ENCODE measurements at places on chromosomes 5 and 9.

GRCh38 chr5:103259705-103260355 lies 1.3 kb downstream of the MACIR start:
- peak; percentile 53 for DNase-seq

GRCh38 chr5:80479713-80480112 lies 8.2 kb upstream of the FAM151B start:
- no peak for DNase-seq

DNA sequence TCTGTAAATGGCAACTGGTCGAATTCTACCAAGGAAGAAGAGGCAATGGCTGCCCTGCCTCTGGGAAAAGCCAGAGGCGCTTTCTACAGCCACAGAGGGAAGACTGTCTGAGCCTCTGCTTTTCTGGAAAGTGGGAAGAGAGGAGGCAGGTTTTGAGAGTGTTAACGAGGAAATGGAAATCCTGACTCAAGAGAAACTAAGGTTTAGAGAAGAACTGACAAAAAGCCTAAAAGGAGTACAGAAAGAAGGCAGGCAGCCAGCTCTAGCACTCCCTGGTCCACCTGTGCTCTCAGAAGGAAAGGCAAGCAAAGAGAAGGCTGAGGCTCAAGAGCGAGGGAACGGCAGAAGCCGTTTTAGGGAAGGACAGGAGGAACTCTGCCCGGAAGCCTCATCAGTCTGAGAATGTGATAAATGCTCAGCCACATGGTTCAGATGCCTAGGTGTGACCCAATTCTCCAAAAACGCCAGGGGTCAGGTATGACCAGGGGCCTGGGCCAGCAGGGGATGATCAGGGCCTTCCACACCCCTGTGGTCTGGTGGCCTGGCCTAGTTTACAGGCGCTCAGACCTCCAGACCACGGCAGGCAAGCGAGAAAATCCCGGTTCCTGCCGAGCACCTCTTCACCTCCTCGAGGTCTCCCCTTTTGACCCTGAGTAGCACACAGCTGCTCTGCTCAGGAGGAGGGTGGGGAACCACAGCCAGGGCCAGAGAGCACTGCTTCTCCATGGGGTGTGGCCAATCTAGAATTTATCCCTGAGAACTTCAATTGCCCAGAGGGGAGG lies 79.9 kb upstream of the FBXW11 start:
- no peak for DNase-seq

DNA sequence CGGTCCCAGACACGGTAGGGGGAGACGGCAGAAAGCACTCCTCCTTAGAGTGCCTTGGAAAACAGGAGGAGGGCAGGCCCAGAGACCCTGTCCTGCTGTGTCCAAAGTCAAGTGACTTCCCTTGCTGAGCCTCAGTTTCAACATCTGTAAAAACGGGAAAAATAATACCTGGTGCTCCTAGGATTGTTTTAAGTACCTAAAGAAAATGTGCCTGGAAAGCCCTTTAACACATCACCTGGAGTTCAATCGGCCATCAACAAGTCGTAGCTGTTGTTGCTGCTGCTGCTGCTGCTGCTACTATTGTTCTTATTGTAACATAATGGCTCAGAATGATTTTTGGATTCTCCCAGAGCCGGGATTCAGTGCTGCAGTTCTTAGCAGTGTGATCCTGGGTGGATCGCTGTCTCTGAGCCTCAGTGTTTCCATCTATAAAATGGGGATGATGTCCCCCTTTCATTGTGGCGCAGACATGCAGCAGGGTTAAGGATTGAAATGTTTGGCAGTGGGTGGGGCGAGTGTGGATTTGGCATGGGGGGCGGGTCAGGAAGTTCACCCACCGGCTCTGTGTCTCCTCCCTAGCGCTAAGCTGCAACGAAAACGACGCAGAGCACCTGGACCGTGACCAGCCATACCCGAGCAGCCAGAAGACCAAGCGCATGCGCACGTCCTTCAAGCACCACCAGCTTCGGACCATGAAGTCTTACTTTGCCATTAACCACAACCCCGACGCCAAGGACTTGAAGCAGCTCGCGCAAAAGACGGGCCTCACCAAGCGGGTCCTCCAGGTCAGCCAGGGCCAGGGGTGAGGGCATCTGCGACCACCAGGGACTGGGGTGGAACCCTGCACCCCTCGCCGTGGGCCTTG lies 9.2 kb downstream of the LHX2 start:
- DNase-seq = no peak

GRCh38 chr5:117681431-117682254 lies 1107.0 kb upstream of the SEMA6A start:
- no peak for DNase-seq

GRCh38 chr9:133971121-133971951 lies 20.8 kb downstream of the VAV2 start:
- DNase-seq = no peak

- DNase-seq = no peak
Observed at GRCh38 chr5:367358-368130, 46.0 kb downstream of the AHRR start.

- no peak for DNase-seq
Observed at GRCh38 chr9:135514342-135515082, 6.7 kb upstream of the LCN1 start.

DNA sequence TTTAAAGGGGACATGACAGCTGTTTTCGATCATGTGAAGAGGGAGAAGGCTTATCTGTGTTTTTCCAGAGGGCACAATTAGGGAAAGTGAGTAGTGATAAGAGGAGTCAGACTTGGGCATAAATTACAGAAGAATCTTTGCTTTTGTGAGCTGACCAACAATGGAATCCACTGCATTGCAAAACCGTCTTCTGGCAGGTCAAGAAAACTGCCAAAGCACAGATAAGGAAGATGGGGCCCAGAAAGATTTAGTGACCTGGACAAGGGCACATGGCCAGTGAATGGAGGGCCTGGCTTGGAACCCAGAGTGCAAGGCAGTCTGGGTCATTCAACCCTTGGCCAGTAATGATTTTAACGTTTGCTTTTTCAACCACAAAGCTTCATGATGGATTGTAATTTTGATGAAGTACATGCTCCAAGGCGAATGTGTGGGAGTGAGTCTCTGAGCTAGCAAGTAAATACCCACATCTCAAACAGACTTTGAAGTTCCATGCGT lies 153.2 kb upstream of the MAST4 start:
- no peak for DNase-seq

DNA sequence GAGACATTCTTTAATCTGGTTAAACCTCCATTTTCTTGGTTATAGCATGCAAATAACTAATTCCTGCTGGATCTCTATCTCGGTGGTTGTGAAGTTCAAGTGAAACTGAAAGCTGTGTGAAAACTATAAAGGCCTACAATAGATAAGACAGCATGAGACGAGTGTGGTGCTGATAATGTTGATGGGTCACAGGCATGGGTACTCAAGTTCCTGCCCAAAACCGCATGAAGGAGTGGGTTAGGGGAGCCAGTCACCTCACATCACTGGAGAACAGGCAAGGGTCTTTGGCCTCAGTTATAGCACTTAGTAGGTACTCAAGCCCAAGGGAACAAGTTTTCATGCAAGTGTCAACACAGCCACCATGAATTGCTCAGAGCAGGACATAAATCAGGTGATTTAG lies 16.7 kb downstream of the HMHB1 start:
- peak; percentile 85 for DNase-seq

DNA sequence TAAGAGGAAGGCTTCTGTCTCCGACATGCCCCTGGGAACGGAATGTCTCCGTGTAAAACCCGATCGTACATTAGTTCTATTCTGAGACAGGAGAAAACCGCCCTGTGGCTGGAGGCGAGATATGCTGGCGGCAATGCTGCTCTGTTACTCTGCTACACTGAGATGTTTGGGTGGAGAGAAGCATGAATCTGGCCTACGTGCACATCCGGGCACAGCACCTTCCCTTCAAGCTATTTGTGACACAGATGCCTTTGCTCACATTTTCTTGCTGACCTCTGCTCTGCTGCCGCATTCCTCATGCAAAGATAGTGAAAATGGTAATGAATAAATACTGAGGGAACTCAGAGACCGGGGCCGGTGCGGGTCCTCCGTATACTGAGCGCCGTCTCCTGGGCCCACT lies 2.2 kb upstream of the DPP7 start:
- DNase-seq = no peak

DNA sequence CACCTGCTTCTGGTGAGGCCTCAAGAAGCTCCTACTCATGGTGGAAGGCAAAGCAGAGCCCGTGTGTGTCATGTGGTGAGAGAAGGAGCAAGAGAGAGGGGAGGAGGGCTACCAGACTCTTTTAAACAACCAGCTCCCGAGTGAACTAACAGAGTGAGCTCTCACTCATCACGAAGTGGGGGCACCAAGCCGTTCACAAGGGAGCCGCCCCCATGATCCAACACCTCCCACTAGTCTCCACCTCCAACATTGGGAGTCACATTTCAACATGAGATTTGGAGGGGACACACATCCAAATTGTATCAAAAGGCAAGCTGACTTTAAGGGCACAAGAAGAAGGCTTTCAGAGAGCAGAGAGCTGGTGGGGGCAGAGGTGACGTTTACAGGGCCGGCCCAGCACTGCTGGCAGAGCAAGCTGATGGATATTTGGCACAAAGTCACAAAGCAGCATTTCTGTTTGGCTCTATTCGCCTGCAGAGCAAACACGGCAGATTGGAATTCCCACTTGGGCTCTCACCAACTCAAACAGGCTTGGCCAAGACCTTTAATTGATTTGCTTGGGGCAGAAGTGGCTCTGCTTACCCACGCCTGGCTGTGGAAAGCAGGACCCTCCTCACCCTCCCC lies 20.0 kb downstream of the PITX1 start:
- no peak for DNase-seq

GRCh38 chr5:69083412-69083811 lies 10.4 kb upstream of the SLC30A5 start:
- DNase-seq = peak; percentile 49

GRCh38 chr9:107228496-107229039 lies 54.5 kb upstream of the RAD23B start:
- DNase-seq = no peak

- no peak for DNase-seq
Observed at GRCh38 chr5:8848997-8849594, 696.8 kb downstream of the SEMA5A start.

GRCh38 chr5:17697671-17698070 lies 63.4 kb downstream of the TAF11L14 start:
- DNase-seq = no peak

DNA sequence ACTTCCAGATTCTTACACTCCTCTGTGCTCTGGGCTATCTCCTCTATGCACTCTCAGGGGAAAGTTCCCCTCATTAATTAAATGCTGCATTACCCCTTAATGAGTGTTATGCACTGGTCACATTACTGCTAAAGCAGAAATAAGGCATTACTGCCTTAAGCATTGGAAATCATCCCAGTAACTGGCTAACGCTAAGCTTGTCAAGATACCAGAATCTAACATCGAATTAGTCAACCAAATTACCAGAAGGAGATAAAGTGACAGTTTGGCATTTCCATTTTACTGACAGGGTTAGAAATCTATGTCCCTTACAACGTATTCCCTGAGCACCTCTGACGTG lies 69.5 kb upstream of the FAM169A start:
- DNase-seq = peak; percentile 8

- DNase-seq = no peak
Observed at GRCh38 chr5:67900514-67900913, 315.0 kb upstream of the PIK3R1 start.

DNA sequence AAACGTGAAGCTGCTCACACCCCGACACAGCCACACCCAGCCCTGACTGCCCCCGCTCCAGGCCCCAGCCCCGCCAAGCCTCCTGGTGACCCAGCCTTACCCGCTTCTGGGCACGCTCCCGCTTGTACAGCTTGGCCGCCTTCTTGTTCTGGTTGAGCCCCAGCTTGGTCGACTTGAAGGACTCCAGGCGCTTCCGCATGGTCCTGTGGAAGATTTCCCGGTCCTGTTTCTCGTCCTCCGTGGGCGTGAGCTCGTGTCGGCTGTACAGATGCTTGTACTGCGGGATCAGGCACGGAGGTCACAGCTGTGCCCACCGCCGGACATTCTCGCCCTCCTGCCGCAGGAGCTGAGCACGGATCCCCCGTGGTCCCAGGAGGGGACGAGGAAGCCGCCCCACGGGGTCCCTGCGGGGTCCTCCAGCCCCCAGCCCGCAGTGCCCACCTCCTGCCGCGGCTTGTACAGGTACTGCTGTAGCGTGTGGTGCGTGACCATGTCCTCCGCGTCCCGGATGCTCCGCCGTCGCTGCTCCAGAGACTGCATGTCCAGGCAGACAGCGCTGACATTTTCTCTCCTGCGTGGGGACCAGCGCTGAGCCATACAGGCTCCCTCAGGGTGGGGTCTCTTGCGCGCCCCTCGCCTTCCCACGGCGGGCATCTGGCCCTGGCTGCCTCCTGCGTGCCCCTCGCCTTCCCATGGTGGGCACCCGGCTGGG lies 33.3 kb downstream of the EXOC3 start:
- no peak for DNase-seq

GRCh38 chr9:14170392-14170931 lies 143.5 kb downstream of the NFIB start:
- no peak for DNase-seq

GRCh38 chr5:58773744-58774441 lies 191.0 kb downstream of the RAB3C start:
- DNase-seq = no peak

DNA sequence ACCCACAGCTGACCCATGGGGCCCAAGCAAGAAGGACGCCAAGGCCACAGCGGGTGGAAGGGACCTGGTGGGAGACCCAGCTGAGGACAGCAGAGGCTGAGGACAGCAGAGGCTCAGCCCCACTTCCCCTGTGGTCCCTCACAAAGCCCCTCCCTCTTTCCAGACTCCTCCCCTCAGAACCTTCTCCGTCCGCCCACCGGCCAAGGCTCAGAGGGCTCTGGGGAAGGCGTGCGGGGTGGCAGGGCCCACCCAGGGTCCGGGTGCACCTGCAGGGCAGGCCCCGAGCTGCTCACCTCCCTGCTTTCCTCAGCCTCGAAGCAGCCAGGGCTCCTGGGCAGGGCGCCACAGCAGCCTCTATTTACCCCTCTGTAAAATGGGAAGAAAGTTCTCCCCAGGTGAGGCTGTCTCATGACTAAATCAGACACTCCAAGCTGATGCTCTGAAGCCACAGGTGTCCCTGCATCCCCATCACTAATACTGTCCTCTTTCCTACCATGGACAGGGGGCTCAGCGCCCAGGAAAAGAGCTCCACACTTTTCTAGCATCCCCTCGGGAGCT lies 137.9 kb upstream of the PPP1R26 start:
- no peak for DNase-seq

All from hematopoietic multipotent progenitor cell treated with erythropoietin and hydrocortisone succinate and interleukin-3 and kit ligand, for 6 days (in vitro differentiated cells).